ENCODE measurements at places on chromosomes 4 and X.
A peak's percentile ranks its signal among the peaks of the same experiment; 100 is the strongest.

DNA sequence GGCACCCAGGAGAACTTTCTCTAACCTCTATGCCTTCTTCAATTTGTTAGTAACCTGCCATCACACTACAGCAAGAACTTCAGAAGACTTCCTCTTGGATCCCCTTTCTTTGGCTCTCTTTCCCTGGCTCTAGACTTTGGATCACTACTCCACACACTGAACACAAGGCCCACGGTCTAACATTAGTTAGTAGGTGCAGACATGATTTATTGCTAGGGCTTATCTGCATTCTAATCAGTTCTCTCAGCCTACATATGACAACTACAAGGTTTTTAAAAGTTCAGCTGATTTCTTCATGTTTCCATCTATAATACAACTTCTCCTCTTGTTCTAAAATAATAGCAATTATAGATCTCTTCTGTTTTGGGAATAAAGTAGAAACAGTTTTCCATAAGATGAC lies 209.1 kb upstream of the ANXA10 start:
- DNase-seq, result no peak

GRCh38 chrX:17566740-17567139 lies 170.6 kb upstream of the SCML1 start:
- DNase-seq, result no peak

GRCh38 chr4:14167876-14168510 lies 540.5 kb upstream of the BOD1L1 start:
- no peak for DNase-seq

DNA sequence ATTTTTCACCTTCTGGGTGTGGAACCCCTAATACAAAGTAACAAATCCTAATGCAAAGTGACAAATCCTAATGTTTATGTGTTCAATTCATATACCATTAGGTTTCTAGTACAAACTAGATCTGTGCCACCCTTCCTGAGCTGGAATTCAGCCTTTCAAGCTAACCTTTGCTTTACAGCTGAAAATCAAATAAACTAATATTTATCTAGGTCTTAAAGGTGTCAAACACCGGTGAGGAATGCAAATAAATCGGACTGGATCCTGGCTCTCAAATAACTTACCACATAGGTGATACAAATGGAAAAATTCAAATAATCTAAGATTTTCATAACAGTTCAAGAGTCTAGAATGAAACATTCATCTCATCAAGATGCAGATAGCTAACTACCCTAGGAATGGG lies 11.6 kb downstream of the IRF2 start:
- no peak for DNase-seq

DNA sequence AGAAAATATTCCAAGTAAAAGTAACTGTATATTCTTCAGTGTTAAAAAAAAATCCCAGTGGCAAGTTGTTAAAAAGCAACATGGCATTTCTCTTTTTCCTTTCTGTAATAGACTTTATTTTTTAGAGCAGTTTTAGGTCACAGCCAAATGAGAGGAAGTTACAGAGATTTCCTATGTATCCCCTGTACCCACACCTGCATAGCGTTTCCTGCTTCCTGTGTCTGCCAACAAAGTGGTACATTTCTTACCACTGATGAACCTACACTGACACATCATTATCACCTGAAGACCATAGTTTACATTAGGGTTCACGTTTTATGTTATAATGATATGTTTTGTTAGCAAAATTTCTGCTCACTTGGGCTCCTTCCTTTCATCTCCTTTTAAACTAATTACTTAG lies 124.7 kb downstream of the GPAT3 start:
- no peak for DNase-seq

- no peak for DNase-seq
Measured at GRCh38 chr4:140781596-140781995, 25.4 kb upstream of the TBC1D9 start.

DNA sequence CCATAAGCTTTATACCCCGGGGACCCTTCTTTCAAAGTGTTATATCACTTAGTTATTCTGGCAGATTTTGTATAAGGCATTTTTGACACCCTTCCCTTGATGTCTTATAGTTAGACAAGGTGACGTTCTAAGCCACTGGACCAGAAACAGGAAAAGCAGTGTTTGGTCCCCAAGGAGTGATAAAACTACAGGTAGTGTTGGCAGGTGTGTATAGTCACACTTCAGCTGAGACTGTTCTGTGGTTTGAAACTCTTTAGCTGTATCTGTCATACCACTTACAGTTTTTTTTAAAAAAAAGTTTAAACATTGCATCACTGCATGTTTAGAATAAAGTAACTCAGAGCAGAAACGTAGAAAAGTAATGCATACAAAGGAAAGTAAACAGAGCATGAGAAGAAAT lies 48.5 kb downstream of the TLL1 start:
- no peak for DNase-seq

- no peak for DNase-seq
Measured at GRCh38 chr4:122775987-122776836, 43.7 kb downstream of the BBS12 start.

GRCh38 chr4:32025851-32026459 lies 1305.8 kb downstream of the PCDH7 start:
- DNase-seq, result no peak

DNA sequence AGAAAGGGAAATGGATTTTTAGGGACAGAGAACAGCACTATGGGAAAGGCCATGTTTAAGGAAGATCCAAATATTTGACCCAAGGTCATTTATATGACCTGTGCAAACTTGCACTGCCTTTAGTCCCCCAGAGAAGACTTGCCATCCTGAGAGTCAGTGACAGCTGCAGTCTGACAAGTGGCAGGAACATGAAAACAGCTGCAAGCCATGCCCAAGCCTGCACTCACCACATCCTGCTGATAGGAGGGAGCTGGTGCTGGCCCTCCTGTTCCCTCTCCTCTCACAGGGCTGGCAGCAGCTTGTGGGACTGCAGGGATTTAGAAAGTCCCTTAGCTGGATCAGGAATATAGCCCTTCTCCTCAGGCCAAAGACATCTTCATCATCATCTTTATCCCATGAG lies 187.7 kb downstream of the RAP1GDS1 start:
- no peak for DNase-seq

DNA sequence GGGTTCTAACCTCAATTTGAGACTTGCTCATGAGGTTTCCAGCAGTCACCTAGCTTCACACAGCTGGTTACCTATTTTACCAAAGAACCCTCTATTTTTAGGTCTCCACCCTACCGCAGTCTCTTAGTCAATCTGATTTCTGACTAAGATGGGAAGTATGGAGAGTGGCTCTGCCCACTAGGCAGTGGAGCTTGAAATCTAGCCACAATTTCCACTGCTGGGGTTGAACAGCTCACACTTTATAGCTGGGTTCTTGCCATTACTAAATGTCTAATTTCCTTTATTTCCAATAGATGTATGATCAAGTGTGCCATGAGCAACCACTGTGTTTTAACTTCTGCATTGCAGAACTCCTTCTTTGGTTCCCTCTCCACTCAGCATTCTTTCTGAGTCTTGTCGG lies 43.1 kb downstream of the GASK1B start:
- no peak for DNase-seq

GRCh38 chr4:112865443-112865842 lies 184.0 kb upstream of the ANK2 start:
- DNase-seq, result no peak

GRCh38 chrX:101550362-101550750 lies at the start of gene ARMCX1:
TSS of gene ARMCX1 (plus strand) at chrX:101550547. CDS start at chrX:101552931, 2,384 bp downstream.
- no peak for DNase-seq

DNA sequence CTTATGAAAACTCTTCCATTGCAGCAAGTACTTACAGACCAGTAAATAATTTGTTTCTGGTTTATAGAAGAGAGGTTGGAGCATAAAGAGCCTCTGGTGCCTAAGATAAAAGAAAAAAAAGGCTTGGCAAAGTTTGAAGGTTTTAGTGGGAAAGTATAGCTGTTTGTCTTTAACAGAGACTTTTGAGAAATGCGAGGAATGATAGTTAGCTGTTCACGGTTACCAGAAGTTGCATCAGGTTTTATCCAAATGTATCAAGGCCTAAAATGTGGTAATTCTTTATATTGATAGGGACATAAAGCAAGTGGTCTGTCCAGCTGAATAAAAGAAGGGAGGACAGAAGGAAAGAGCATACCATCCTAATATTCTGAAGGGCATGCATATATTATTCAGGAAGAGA lies 29.3 kb downstream of the RAP1GDS1 start:
- DNase-seq, result no peak

DNA sequence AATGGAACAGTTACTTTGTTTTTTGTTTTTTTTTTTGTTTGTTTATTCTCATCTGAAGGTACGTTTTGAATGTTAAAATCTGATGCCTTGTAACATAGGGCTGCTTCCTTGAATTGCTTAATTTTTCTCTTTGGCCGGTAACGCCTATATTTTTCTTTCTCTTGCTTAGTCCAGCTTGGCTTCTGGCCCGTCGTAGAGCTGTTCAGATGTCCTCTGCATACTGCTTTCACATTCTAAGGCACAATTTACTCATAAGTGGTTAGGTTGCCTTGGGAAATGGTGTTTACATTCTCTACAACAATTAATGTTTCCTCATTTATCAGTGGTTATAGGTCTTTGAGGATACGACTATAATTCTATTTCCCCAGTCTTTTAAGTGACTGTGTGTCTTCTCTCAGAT lies 7.9 kb downstream of the NONO start:
- no peak for DNase-seq

DNA sequence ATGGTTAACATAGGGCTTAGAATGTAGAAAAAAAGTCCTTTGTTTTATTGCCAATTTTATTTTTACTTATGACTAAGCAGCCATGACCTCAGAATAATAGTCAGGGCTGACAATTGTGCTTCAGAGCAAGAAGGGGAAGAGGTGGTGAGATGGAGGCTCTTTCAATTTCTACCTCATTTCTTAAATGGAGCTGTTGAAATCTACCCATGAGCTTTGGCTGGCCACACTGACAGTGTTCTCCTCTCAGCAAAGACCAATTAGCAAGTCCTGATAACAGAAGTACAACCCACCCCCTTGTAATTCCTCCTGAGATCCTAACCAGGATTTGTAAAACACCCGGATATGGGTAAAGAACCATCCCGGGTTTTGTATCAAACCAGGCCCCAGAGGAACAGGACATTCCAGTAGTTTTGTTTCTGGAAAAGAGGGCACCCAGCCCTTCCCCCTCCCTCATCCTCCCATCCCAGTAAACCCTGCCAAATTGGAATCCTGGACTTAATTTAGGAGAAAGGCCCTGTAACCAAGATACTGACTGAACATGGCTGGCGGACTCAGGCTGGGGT lies at the start of gene HEPH:
Gene HEPH (plus strand): TSS at position 399 of the 563 bp plus-strand sequence. CDS start 6,324 bp downstream, outside the sequence.
- DNase-seq, result peak; percentile 10

- no peak for DNase-seq
Measured at GRCh38 chr4:19368800-19369199, 882.9 kb upstream of the SLIT2 start.

DNA sequence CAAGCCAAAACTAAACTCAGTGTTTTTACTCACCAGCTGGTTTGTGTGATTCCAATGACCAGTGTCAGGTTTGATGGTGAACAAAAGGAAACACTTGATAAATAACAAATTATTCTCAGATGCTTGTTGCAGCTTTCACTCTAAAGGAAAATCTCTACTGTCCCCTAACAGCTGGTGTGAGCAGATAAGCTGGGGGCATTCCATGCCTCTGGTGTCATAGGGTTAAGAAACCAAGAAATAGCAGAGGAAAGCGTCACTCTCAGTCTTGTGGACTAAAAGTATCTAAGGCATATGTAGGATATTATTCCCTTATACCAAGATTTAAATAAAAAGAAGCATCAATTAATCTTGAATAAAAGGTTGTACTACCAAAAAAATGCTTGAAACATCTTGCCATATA lies 24.3 kb downstream of the TRPC5 start:
- DNase-seq, result no peak

- no peak for DNase-seq
Measured at GRCh38 chr4:85909851-85910250, 434.9 kb downstream of the ARHGAP24 start.

DNA sequence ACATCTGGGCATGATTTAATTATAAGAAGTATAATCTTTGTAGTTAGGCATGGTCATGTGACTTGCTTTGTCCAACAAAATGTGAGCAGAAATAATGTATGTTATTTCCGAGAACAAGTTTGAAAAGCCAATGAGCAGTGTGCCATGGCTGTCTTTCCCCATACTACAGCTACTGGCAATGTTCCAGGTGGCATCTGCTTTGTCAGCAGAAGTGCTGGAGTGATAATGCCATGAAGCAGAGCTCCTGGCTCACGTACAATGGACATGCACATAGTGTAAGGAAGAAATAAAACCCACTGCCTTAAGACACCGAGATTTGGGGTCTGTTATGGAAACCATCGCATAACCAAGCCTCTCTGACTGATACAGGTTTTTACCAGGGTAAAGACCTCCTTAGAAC lies 212.6 kb upstream of the RASGEF1B start:
- no peak for DNase-seq

GRCh38 chr4:131644619-131645018 lies 1504.5 kb upstream of the PCDH10 start:
- no peak for DNase-seq

DNA sequence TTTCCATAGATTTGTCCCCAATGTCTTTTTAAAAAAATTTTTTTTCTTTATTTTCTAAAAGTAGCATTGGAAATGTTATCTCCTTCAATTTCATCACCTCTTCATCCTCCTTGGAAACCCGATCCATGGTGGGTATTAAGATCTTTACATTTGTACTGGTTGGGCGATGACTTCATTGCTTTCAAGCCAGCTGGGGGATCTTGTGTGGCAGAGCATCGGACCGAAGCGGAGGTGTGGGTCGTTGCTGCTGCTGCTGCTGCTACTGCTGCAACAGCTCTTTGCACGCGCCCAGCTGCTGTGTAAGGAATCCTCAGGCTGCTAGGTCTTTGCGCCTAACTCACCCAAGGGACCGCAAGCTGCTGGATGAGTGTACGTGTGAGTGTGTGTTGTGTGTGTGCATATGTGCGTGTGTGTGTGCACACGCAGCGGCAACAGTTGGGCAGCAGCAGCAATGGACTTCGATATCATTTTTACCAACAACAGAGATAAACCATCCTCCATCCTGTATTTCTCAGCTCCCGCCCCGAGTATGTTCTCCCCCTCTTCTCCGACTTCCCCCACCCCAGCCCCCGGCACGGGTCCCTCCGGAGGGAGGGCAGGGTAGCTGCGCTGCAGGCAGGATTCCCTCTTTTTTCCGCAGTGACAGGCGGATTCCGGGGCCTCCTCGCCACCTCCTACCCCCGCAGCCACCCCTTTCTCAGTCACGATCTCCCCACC lies 768 bp upstream of the CDKL5 start:
- peak; percentile 26 for DNase-seq

- DNase-seq, result no peak
Measured at GRCh38 chr4:84718699-84719098, 135.8 kb downstream of the CDS1 start.

All from GM20000 (cell line).